ENCODE measurements at places on chromosomes 6 and 20.
A peak's percentile ranks its signal among the peaks of the same experiment; 100 is the strongest.

DNA sequence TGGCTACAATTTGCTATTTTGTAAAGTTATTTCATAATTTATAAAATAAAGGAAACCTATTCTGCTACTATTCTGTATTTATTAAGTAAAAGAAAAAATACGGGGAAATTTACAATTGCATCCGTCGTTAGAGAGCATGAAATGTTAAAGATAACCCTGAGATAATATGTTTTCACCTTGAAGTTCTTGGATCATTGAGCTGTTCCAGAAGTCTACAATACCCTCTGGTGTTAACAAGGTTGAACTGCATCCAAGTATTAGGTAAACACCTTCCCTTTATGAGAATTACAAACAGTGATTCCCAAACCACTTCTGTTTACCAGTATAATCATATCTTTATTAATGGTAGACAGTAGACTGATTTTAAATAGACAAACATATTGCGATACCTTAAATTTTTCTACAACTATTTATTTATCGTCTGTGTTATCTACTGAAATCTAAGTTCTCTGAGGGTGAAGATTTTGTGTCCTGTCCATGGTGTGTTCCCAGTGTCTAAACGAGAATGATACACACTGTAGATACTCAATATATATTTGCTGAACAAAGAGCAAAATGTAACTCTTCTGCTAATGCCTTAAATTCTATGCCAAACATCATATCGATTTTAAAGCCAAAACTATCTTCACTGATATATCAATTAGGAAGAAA is 28.2 kb downstream of the TBC1D32 start:
- DNase-seq, result peak; percentile 7

- peak; percentile 49 for DNase-seq
These were observed at the start of gene NECAB3 for GRCh38 chr20:33674294-33675135. NECAB3 (minus strand) TSS chr20:33674428; CDS start chr20:33674352, 76 bp downstream.

GRCh38 chr20:62929051-62929538 is 2.8 kb upstream of the DIDO1 start:
- DNase-seq, result peak; percentile 40

DNA sequence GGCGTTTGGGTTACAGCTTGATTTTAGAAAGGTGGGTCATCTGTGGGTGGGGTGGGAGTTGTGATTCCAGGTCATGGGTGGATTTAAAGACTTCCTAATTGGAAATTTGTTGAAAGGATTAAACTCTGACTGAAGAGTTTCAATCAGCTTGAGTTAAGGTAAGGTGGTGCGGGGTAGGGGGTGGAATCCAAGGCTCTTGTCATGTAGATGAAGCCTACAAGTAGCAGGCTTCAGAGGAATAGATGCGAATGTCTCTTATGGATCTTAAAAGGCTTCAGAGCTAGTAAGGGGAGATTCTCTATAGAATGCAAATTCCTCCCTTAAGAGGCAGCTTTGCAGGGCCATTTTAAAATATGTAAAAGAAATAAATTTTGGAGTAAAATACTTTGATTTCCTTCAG is 645.3 kb downstream of the FRK start:
- no peak for DNase-seq

GRCh38 chr20:11193241-11193640 is 519.4 kb upstream of the JAG1 start:
- DNase-seq, result no peak

DNA sequence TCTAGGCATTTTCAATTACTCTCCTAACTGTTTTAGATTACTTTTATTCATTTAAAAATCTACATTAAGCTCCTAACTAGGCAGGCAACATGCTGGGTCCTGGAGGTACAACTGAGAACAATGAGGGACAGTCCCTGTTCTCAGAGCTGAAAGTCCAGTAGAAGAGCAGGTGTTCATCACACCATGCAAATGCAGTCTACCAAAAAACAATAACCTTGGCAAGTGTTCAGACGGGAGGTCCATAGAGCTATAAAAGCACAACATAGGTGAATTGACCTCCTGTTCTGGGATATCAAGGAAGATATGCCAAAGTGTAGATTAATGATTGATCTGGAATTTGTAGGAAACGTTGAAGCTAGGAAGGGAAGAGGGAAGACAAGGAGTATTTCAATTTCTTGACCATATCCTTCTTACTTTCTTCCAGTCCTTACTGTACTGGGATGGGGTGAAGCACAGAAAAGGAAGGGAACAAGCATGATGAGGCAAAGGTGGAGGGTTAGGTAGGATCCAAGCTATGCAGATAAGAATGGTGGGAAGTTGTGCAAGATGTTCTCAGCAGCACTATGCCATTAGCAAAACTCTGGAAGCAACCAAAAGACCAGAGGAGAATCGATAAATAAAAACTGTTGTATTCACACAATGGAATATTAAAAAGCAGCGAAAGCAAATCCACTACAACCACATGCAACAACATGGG is 485.7 kb upstream of the JARID2 start:
- no peak for DNase-seq

DNA sequence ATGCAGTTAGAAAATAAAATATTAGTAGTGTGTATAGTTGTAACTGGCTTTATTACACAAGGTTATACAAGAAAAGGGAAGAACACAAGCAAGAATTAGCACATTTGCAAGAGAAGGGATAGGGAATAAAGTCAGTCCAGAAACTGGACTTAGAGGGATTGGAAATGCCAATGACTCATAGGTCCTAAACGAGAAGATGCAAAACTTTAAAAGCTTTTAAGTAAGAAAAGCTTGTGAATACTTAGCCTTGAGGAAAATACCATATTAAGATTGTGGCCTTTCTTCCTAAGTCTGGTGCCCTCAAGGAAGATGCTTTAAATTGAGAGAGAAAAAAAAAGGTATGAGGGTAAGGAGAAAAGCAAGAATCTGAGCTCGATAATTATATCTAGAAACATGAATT is 102.3 kb upstream of the MCHR2 start:
- DNase-seq, result no peak

- no peak for DNase-seq
These were observed 31.4 kb downstream of the TSHZ2 start for GRCh38 chr20:53003420-53004154.

DNA sequence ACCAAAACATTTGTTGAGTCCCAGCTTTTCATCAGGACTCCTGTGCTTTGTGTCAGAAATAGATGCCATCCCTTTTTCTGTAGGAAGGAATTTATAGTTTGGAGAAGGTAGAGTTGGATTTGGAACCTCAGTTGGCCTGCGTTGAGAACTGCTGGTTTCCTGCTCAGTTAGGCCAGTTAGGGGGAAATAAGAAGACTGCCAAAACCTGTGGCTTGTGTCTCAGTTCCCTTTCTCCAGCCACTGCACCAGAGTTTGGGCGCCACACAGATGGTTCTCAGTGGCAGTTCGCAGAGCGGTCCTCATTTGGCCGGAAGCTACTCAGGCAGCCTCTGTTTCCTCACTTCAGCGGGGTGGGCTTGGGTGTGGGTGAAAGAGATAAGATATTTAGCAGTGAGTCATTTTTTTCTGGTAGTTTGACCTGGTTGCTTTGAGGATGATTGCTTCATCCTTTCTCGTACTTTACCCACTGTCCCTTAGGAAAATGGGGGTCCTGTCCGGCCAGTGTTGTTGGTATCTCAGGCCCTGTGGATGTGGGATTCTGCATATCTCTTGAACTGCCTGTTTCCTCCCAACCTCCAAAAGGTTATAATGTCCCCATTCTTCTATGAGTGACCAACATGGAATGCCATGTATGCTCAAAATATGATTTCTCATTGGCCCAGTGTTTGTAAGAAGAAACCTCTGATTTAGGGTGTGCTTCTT is 53.7 kb downstream of the JARID2 start:
- peak; percentile 52 for DNase-seq

DNA sequence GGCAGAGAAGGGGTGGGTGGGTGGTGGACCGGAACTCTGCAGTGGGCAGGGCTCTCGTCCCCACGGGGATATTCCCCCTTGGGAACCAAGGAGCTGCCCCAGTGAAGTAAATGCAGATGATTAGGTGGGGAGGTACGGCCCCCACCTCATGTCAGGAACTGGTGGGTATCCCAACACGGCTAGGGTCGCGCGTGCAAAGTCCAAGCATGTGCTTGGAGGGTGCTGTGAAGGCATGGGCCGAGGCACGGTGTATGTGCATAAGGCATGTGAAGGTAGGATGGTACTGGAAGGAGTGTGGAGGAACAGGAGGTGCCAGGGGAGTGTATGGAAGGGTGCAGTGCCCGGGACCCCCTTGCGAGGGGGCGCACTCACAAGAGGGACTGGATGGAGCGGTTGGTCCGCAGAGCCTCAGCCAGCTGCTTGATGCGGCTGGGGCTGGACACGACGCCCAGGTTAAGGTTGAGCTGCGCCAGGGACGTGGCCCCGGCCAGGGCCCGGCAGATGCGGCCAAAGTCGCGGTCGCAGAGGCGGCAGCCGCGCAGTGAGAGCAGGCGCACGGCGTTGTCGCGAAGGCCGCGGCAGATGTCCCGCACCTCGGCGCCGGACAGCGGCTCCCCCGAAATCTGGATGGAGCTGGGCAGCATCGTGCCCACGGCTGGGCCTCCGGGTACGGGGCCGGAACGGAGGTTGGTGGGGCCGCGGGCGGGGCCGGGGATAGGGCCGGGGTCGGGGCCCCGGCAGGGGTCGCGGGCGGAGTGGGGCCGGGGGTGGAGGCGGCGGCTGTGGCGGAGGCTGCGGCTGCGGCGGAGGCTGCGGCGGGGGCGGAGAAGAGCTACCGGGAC is 783 bp downstream of the LRRC73 start:
- no peak for DNase-seq

DNA sequence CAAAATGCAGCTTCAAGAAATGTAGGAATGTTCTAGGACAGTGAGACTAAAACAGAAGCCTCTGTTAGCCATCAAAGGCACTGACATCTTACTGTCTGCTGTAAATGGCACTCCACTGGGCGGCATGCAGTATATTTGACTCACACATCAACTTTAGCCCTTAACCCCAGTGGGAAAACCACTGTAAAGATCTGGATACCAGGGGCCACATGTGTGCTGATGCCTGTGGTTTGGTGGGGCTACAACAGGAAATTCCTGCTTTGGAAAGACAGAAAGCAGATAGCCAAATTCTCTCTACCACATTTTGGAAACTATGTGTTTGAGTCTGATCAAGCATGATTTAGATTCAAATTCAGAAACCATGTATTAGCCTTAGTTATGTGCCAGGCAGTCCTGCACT is 4.3 kb downstream of the PFDN4 start:
- DNase-seq, result no peak

- DNase-seq, result no peak
These were observed 223.8 kb downstream of the NRN1 start for GRCh38 chr6:5782783-5783547.

GRCh38 chr6:167276772-167277533 is 14.2 kb upstream of the UNC93A start:
- no peak for DNase-seq

- no peak for DNase-seq
These were observed 521.6 kb downstream of the CD83 start for GRCh38 chr6:14638906-14639761.

Measured in CD4-positive, alpha-beta T cell treated with Interleukin-2 at 100 ng/mL for 4 hours (primary cell).